ENCODE measurements at places on chromosomes 11 and 22.

DNA sequence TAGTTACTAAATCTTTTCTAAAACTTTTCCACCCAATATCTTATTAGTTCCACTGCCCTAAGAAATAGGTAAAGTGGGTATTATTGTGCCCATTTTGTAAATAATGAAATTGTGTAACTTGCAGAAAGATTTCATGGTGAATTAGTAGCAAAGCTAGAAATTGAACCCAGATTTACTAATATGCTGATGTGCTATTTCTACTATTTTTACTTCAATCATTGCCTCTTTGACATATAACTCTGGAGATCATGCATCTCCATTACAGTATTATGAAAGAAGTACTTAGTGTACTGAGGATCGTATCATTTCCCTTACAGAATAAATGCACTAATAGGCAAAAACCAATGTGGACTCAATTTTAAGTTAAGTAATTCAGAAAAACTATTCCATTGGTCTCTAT, 119.0 kb downstream of the CSTPP1 start:
- DNase-seq = no peak

DNA sequence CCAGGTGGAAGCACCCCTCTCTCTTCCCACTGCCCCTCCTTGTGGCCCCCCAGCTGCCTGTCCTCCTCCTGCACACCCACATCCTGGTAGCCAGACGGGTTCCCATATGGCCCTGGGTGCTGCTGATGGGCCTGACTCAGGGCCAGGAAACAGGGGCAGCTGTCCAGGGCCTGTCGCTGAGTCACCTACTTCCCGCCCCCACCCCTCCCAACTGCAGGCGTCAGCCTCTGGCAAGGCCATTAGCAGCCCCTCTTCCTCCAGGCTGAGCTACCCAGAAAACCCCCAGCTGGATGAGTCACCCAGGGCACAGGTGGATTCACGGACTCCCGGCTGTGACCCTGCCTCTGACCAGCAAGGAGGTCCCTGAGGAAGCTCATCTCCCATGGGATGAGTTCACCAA, 6.9 kb upstream of the GAL start:
- DNase-seq = no peak

DNA sequence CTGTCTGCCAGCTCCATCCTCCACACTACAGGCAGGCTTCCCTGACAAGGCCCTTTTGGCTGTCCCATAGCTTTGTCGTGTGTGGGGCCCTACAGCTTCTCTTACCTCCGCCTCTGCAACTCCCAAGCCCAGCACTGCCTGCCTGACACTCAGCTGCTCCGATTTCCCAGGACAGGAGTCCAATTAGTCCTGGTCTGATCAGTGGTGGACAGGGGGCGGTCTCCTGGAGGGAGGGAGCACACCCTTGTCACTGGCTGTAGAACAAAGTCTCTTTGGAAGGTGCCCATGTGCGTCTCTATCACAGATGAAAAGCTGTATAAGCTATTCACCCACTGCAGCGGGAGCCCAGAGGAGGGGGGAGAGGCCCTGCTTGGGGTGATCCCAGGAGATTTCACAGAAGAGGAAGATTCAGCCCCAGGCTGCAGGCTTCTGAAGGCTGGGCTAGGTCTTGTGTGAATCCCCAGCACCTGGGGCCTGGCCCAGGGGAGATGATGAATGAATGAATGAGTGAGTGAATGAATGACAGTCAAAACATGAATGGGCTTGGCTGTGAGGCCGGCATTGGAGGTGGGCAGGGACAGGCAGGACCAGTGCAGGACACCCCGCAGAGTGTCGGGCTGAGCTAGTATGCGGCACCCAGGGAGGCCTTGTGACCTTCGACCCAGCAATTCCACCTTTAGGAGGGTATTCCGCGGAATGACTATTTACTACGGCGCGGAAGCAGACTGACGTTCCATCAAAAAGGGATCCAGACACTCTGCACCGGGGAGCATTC, 142.4 kb downstream of the CACNA1I start:
- DNase-seq = no peak

- DNase-seq = no peak
These were observed at the start of gene PACSIN3 for GRCh38 chr11:47186076-47186699. Gene PACSIN3, minus strand, starts transcription at chr11:47186434. Its CDS starts 3,707 bp downstream, at chr11:47182727.

- no peak for DNase-seq
These were observed 4.1 kb upstream of the MUC6 start for GRCh38 chr11:1040428-1041148.

DNA sequence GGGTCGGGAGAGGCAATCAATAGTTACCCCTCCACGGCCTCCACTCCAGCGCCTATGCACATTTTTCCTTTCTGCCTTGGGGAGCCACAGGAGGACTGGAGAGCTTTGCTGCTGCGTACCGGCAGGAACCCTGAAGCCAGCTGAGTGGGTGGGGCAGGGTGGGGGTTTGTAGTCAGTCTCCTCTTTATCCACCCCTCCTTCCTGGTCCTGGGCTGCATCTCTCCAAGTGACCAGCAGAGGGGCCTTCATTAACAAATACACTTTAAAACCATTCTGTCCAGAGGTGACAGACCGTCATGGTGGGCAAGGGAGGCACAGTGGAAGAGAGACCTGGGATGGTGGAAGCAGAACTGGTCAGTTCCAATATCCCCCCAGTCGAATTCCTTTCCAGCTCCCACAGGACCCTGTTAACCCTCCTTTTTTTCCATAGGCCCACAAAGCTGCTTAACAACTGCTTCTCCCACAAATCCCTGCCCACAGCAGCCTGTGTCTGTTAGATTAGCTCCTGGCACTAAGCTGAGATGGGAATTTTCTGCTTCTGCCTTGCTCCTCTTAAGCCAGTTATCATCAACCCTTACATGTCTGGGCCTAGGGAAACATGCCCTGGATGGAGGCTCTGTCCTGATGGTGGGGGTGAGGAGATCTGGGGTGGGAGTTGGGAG, 3.9 kb upstream of the ABCG4 start:
- DNase-seq = peak; percentile 57

GRCh38 chr11:69080257-69080995, 31.7 kb downstream of the TPCN2 start:
- no peak for DNase-seq

DNA sequence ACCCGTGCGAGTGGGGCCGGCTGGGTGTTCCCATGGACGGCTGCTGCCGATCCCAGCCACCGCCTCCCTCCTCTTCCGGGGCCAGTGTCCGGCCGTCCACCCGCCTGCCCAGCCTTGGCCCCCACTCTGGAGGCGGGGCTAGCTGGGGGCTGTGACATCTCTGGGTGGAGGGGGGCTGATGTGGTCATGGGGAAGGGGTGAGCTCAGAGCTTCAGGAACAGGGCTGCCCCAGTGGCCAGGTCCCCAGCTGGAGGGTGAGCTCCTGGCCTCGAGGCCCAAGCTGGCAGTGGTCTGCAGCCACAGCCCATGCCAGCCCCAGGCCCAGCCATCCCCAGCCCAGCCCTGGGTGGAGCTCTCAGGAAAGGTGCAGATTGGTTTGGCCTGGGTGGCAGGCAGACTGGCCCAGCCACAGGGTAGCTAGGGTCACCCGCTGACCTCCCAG, 2.7 kb downstream of the INS start:
- DNase-seq = no peak

DNA sequence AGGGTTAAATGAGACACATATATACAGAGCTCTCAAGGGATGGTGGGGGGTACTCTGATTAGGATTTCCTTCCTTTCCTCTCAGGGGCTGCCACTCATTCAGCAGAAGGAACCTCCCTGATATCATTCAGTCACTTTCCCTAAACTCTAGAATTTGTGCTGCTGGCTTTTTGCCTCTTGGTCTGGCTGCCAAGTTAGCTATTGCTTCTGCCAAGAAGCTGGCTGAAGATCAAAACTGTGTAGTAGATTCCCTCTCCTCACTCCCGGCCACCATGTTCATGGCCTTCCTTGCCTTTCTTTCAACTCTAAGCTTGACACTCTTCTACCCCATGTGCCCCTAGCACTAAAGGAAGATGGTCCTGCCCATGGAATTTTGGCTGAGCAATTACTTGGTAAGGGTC, 18.7 kb downstream of the SLC6A5 start:
- no peak for DNase-seq

DNA sequence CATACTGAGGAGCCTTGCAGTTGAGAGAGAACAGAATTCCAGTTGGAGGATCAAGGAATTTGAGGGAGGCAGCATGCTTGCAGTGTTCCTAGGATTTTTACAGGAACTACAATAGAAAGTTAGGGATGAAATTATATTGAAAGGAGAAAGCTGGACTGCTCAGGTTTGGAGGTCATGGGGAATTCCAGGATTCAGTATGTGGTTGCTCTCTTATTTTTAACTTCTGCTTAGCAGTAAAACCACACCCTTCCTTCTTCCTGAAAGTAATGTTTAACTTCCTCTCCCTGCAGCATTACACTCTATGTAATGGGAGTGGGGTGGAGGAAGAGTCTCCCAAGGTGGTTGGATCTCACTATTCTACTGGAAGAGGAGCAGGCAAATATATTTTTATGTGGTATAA, 31.3 kb downstream of the CTNND1 start:
- DNase-seq = no peak

- DNase-seq = no peak
These were observed 22.1 kb downstream of the HEPHL1 start for GRCh38 chr11:94043241-94043640.

- no peak for DNase-seq
These were observed 31.1 kb downstream of the SMCO4 start for GRCh38 chr11:93512073-93512475.

DNA sequence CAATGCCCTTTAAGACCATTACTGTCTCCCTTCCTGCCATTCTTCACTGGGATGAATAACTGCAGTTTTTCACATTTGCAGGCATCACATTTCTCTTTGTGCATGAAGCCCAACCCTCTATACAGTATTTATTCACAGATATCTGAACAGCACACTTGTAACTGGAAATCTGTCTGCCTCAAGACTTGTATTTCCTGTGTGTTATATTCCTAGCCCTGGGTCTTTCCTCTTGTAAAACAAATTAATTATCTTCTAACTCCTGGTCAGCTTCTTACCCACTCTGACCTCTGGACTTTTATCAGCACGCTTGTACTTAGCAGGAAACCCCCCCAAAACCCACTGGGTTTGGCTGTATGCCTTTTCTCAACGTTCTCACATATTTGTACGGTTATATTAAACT, 2.0 kb downstream of the CSRP3 start:
- DNase-seq = peak; percentile 60

- DNase-seq = no peak
These were observed 3.7 kb upstream of the IGLL1 start for GRCh38 chr22:23583836-23584235.

DNA sequence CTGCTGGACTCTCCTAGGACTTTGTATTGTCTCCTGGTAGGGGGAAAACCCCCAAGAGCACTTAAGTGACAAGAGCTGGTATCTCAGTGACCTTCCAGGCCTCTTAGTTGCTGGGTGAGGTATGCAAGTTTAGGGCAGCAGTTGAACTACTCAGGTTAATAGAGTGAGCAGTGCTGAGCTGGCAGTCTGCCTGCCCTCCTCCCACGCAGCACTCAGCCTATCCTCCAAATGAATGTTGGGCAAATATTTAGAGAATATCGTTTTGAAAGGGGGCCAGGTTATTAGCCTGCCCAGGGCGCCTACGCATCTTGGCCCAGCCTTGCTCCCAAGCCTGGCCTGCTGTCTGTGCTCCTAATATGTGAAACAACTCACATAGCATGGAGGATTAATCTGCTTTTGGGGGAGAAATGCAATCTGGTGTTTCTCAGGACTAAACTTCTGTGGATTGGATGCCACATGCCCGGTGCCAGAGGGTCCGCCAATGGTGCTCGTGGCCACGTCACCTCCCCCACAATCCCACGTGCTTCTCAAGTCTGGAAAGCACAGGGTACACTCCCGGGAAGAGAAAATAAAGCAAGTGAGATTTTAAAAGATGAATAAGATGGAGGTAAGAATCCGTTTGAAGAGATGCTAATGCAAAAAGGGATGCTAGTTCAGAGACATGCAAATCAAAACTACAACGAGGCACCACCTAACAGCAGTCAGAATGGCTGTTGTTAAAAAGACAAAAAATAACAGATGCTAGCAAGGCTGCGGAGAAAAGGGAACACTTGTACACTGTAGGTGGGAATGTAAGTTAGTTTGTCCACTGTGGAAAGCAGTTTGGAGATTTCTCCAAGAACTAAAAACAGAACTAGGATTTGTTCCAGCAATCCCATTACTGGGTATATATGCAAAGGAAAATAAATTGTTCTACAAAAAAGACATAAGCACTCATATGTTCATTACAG, 67.7 kb downstream of the SPON1 start:
- no peak for DNase-seq

GRCh38 chr11:101817581-101817980, 97.2 kb upstream of the CEP126 start:
- peak; percentile 6 for DNase-seq

GRCh38 chr22:44459551-44459950, 38.5 kb downstream of the RTL6 start:
- DNase-seq = no peak

- DNase-seq = no peak
These were observed 1.9 kb upstream of the EMID1 start for GRCh38 chr22:29203488-29204454.

- DNase-seq = no peak
These were observed 66.5 kb upstream of the TOP3B start for GRCh38 chr22:22048981-22049531.

- DNase-seq = no peak
These were observed 66.9 kb downstream of the ALX4 start for GRCh38 chr11:44243086-44243485.

GRCh38 chr11:108115500-108116140, 5.7 kb upstream of the ACAT1 start:
- DNase-seq = peak; percentile 36

- DNase-seq = no peak
These were observed 6.5 kb downstream of the TPCN2 start for GRCh38 chr11:69055212-69055586.

DNA sequence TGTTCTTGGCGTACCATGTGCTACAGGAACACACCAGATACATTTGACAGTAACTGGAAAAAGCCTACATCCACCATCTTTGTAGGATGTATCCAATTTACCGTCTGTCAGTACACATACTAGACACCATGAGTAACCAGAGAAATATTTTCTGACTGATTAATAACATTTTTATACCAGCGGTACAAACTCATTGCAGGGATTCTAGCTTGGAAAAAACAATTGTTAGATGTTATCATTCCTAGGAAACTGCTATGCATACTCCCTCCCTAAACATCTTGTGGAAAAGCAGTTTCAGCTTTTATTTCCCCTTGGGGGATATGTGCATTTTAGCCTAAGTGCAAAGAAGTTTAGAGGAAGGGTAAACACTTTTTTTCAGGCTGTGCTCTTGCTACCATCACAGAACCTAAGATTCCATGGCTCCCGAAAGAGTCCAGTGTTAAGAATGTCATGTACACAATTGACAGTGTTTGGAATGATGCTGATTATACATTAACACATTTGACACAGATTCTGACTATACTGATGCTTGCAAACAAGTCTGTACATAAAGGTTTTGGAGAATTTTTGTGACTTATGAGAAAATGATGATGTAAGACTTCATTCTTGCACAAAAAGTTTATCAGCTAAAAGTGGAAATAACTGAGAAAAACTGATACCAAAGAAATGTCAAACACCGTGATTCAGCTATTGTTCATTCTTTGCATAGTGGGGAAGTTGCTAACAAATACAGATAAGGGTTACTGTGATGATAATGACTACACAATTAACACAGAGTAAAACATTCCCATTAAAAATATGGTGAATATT, 23.7 kb downstream of the NCF4 start:
- no peak for DNase-seq

- no peak for DNase-seq
These were observed 11.5 kb upstream of the SLC22A6 start for GRCh38 chr11:62996271-62996670.

- no peak for DNase-seq
These were observed 219.5 kb downstream of the DLG2 start for GRCh38 chr11:85407648-85408047.

GRCh38 chr22:41576877-41577276, 12.8 kb downstream of the PMM1 start:
- DNase-seq = no peak
